SK-MEL-5 (cell line): ENCODE measurements at places on chromosomes 3 and 15. TPM values are rescaled to one million over a fixed set of nuclear protein-coding genes. Genes with fewer than 3 reads are reported as not detected.

The FGF7 gene
- total RNA-seq = 20.3 TPM in 2 replicates

The SLC9C1 gene
- 0.11 and 0.64 TPM in 2 replicates for total RNA-seq

The TNFAIP8L3 gene
- total RNA-seq = not detected in 2 replicates

The PARP15 gene
- 0.37 TPM in 1 of 2 replicates, not detected in the other for total RNA-seq

The SLC28A1 gene
- not detected in 2 replicates for total RNA-seq

The KLF15 gene
- total RNA-seq = 20.4 and 23.5 TPM in 2 replicates

The TTLL13 gene
- total RNA-seq = 0.18 TPM in 1 of 2 replicates, not detected in the other

The TUBGCP4 gene
- 7.9 and 9.2 TPM in 2 replicates for total RNA-seq

The MAP6D1 gene
- total RNA-seq = 4.5 and 5.7 TPM in 2 replicates

The TRIM42 gene
- not detected in 2 replicates for total RNA-seq

The CAMKV gene
- 0.32 and 0.58 TPM in 2 replicates for total RNA-seq

The KNL1 gene
- 17.2 and 18.4 TPM in 2 replicates for total RNA-seq
